Ovary (tissue), 10 donors: ENCODE measurements at places on chromosomes 16 and 17. TPM values are rescaled to one million over a fixed set of nuclear protein-coding genes. Genes with fewer than 3 reads are reported as not detected.

GRCh38 chr17:2336852-2337543 is at the start of gene SGSM2:
TSS of gene SGSM2 (plus strand) at chr17:2337501. CDS start at chr17:2337689, 188 bp downstream.
- peak; percentile 83 for DNase-seq

The RDM1 gene
- polyA plus RNA-seq, result 0.33 TPM

DNA sequence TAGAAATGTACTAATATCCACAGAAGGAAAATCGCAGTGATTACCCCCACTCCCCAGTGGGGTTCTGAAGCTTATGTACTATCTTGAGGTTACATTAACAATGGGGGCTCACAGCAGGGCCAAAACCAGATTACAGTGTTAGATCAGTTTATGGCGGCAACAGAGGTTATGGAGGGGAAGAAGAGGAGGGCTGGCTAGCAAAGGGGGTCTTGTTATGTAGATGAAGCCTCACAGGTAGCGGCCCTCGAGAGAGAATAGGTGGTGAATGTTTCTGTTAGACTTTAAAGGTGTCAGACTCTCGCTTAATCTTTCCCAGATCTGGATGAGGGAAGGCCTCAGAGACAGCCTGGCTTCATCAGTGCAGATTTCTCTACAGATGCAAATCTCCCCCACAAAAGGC is 22.2 kb downstream of the RNF112 start:
- DNase-seq, result no peak

DNA sequence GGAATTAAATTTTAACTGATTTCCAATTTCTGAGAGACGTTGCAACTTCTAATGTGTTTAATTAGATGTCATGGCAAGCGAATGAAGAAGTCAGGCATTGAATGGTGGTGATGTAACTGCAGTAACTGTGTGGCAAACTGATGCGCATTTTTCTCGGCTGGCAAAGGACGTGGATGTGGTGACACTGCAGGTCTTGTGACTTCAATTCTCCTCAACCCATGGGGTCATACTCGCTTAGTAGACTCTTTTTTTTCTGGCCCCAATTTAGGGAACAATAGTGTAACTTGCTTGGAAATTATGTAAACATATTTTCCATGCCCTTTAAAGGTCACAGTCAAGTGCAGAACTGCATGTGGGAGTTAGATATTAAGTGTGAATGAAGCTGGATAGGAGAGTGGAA is 1.9 kb upstream of the FAM20A start:
- DNase-seq, result no peak

DNA sequence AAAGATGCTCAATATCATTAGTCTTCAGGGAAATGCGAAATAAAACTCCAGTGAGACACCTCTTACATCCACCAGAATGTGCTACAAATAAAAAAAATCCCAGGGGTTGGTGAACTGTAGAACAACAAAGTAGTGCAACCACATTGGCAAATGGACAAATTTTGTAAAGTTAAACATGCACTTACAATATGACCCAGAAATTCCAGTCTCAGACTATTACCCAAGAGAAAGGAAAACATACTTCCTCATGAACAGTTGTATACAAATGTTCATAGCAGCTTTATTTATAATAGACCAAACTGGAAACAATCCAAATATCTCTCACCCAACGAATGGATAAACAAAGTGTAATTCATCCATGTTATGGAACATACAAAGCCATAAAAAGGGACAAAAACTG is 239.5 kb downstream of the ABCC12 start:
- no peak for DNase-seq

The PYDC1 gene
- polyA plus RNA-seq, result not detected

DNA sequence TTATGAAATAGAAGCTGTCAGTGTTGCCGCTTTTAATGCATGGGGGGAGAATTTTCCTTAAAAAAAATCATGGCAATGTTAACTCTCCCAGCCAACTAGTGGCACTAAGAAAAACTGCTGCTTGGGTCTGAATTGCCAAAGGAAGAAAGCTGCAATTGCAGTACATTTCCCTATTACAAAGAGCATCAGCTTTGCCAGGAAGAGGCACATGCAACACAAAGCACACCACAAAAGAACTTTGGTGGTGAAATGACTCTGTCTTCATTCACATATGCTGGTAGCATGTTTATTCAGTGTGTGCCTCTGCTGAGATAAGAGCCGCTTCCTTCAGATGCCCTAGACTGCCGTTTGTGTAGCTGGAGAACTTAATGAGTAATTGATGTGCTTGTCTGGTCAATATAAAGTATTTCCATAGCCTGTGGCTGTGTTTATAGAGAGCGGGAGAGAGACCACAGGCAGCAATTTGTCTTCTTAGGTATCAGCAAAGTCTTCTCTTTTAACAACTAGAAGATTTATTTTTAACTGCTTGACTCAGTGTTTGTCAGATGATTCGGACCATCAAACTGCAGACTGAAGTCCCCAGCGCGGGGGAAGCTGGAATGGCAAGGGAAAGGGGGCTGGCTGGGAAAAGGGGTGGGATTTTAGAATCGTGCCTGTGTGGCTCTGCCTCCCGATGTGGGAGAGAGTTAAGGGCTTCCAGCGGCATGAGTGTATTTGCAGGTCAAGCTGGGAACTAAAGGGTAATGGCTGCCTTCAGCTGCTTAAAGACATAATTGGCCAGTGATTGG is 115.1 kb downstream of the MRTFB start:
- no peak for DNase-seq

The TRIM47 gene
- polyA plus RNA-seq, result 10.1 TPM

DNA sequence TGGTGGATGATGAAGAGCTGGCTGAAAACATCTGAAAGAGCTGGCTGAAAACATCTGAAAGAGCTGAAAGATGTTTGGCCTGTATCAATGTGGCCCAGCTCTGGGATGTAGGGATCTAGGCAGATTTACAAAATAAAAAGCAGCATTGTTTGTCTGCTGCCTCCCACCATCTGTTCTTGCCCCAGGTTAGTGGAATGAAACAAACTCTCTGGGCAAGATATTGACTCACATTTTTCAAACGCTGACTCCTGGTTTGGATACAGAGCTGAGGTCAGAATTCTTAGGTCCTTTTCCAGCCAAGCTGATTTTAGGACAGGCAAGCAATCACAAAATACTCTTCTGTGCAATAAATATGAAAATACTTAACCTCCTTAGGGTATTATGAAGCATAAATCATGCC is 139.0 kb downstream of the STX8 start:
- DNase-seq, result no peak

The FOXJ1 gene
- 0.23 TPM for polyA plus RNA-seq

- no peak for DNase-seq
Measured at GRCh38 chr16:7518158-7518557, 185.5 kb downstream of the RBFOX1 start.

GRCh38 chr17:79133214-79133613 is 58.6 kb downstream of the ENGASE start:
- DNase-seq, result no peak

- DNase-seq, result no peak
Measured at GRCh38 chr16:89615596-89616090, 2.2 kb downstream of the DPEP1 start.

DNA sequence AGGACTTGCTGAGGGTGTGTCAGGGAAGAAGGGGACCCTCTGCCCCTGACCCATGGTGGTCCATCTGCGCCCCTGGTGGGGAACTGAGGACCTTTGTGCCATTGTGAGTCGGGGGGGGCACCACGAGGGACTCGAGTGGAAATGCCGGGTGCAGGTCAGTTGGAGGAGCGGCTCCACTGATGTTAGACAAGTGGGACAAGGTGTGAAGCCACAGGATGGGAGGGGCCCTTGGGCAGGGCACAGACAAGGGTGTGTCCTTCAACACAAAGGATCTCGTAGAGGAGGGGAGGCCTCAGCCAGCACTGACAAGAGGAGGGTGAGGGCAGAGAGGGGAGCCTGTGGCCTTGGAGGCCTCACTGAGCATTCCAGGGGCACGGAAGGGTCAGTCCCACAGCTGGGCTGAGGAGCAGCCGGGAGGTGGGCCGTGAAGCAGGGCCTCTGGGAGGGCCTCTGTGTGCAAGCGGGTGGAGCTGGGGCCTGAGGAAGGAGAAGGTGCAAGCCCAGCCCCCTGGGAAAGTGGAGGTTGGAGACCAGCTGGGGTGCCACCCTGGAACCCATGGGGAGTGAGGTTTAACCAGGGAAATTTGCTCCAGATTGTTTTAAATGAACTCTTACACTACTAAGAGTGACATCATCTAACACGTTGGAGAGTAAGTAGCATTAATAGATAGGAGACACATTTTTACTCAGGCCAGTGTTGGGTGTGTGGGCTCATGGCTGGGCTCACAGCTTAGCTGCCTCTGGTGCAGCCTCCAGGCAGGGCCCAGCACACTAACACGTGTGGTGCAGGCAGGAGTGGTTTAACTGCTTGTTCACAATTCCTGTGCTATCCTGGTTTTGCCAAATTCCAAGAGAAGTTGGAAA is 27.9 kb downstream of the NARF start:
- peak; percentile 70 for DNase-seq

The CACNG1 gene
- polyA plus RNA-seq, result not detected

GRCh38 chr16:81485824-81486539 is 41.4 kb downstream of the CMIP start:
- no peak for DNase-seq

The SDR42E2 gene
- polyA plus RNA-seq, result not detected

DNA sequence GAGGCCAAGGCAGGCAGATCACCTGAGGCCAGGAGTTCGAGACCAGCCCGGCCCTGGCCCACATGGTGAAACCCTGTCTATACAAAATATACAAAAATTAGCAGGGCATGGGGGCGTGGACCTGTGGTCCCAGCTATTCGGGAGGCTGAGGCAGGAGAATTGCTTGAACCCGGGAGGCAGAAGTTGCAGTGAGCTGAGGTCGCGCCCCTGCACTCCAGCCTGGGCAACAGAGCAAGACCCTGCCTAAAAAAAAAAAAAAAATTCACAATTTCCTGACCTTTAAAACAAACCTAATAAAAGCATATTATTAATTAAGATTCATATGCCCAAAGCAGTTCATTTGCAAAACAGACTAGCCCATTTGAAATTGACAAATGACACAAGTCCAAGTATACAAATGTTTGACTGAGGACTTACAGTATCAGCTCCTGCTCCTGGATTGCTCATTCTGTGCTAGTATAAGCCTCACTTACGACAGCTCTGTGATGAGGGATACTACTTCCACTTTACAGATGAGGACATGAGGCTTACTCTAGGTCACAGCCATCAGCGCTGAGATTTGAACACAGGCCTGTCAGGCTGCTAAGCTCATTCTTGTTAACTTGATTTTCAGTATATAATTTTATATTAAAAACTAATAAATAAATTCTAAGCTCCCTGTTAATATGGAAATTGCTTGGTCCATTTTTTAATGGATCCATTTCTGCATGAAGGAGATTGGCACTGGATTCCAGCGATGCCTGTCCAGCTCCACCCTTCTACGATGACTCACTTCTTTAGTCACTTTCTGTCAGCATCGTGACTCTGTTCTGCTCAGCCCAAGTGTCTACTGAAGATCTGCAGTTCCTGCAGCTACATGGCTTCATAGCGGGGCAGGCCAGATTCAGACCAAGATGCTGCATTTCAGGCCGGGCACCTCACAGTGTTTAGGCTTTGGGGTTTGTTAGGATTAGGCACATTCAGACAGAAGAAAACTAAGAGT is 88.2 kb downstream of the WDR59 start:
- no peak for DNase-seq

- DNase-seq, result no peak
Measured at GRCh38 chr16:50400312-50400966, 31.7 kb upstream of the BRD7 start.

GRCh38 chr16:88333848-88334777 is 48.6 kb upstream of the ZNF469 start:
- no peak for DNase-seq

DNA sequence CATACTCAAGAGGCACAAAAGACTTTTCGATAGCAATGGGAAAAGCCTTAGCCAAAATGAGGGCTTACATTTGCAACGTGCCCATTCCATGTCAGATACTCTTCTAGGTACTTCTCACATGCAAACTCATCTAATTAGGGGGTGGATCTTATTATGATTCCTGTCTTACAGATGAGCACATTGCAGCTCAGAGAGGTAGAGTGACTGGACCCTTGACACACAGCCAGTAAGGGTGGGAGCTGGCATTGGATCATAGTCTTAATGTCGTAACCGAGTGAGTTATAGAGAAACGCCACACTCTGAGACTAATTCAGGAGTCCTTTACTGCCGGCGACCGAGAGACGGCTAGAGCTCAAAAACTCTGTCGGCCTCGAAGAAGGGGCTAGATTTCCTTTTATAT is 78.8 kb upstream of the GRIN2A start:
- DNase-seq, result no peak

DNA sequence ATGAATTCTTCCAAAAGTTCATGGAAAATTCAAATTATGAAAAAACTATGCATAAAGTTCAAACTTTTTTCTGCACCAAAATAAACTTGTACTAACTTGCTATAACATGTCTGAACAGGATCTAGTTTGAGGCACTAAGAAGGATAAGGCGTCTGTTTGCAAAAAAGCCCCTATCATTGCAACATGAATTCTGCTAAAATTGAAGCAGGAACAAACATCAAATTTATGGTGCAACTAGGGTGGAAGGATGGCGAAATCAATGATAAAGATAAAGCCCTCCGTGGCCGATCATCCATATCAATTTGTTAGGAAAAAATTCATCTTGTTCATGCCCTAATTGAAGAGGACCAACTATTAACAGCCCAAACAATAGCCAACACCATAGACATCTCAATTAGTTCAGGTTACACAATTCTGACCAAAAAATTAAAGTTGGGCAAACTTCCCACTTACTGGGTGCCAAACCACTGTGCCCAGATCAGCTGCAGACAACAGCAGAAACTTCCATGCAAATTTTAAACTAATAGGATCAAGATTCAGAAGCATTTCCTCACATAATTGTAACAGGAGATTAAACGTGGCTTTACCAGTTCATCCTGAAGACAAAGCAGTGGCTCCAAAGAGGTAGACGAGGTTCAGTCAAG is 12.9 kb downstream of the IL21R start:
- no peak for DNase-seq

GRCh38 chr16:81891736-81892364 is 112.8 kb downstream of the PLCG2 start:
- DNase-seq, result no peak

- DNase-seq, result peak; percentile 36
Measured at GRCh38 chr16:57525761-57526160, 10.6 kb downstream of the CCDC102A start.

The TBX6 gene
- polyA plus RNA-seq, result 1.1 TPM

DNA sequence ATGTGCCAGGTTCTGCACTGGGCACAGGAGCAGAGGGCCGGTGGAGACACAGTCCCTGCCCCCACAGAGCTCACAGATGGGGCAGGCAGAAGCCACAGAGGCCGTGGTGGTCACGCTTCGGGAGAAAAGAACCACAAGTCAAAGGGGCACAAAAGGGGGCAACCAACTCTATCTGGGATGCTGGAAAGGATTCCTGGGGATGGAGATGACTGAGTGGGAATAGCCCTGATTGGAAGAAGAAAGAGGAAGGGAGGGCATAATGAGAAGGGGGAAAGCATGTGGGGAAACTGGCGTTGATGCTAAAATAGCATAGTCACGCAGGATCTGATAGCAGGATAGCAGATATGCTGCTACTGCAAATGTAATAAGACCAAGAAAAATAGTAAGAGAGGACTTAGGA is 69.7 kb downstream of the VAT1L start:
- DNase-seq, result no peak

The ENPP7 gene
- not detected for polyA plus RNA-seq
